ENCODE measurements at places on chromosomes 5 and 9.

DNA sequence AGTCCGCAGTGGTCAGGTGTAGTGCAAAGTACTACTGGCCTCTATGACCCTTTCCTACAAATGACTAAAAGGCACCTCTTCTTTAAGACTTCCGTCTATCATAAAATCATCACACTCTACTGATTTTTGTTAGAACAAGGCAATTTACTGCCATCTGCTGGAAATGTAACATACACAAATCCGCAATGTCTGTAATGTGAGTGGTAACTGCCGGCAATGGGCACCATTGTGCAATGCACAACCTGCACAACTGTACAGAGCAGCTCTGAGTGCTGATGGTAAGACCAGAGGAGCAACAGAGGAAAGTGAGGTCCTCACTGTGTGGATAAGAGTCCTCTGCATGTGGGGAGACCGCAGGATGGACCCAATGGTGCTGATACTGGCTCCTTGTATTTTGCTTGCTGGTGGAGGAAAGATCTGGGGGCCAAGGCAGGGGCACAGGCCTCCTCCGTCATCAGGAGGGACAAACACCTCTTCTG, 103.7 kb downstream of the ATPSCKMT start:
- DNase-seq, result no peak

DNA sequence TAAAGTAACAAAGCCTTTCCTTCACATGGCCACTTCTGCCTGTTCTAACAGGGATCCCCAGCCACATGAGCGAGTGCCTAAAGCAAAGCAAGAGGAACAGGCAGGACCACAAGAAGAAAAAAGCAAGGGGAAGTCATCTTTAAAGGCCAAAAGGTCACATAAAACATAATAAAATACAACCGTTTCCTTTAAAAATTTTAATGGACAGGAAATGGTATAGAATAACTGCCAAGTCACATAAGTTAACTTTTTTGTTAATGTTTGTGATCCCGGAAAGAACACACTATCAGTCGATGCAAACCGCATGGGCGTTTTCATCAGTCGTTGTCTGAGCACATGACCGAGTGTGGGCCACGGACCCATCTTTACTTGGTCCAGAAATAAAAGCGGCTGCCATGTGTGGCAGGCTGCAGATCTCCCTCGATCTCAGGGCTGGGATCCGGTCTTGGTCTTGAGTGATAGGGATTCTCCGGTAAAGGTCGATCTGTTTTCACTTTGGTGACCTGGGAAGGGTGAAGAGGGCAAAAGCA, 15.6 kb downstream of the NDUFA8 start:
- no peak for DNase-seq

- no peak for DNase-seq
Observed at GRCh38 chr9:96187151-96187555, 114.8 kb downstream of the HSD17B3 start.

DNA sequence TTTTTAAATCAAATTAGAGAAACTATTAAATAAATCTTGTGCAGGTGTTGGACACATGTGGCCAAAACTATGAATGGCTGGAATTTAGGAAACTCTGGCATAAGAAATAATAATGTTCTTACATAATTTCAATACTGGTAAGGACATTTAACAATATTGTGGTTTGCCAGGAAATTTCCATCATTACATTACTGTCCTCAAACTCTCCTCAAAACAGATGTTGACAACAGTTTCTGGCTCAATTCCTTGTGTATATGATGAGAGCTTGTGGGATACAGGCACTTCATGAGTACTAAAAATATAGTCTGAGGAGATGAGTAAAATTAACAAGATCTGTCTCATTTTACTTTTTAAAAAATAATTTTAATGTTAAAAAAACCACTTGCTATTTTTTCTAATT, 27.9 kb downstream of the MCTP1 start:
- DNase-seq, result no peak

DNA sequence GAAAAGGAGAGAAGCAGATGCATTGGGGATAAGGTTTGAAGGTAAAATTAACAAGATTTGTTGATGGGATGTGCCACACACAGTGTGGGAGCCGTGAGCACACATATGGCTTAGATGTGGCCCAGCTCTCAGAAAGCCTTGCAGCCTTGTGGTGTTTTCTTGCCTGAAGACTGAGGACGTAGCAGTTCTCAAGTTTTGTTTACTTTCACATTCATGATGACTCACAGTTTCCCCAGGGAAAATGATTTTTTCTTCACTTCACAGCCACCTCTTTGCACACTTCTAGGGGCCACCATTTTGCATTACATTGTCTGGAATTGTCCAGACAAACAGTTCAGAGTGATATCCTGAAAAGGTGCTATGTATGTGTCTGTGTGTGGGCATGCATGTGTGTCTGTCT, 126.2 kb downstream of the BASP1 start:
- no peak for DNase-seq

GRCh38 chr5:61252643-61252925, 79.5 kb upstream of the ZSWIM6 start:
- no peak for DNase-seq

- no peak for DNase-seq
Observed at GRCh38 chr9:95341293-95341962, 23.9 kb upstream of the FANCC start.

- no peak for DNase-seq
Observed at GRCh38 chr5:123085638-123086286, 3.3 kb upstream of the PRDM6 start.

- DNase-seq, result peak; percentile 28
Observed at GRCh38 chr9:613771-614347, 227.6 kb upstream of the DMRT1 start.

GRCh38 chr5:13325765-13326164, 618.7 kb downstream of the DNAH5 start:
- DNase-seq, result no peak

DNA sequence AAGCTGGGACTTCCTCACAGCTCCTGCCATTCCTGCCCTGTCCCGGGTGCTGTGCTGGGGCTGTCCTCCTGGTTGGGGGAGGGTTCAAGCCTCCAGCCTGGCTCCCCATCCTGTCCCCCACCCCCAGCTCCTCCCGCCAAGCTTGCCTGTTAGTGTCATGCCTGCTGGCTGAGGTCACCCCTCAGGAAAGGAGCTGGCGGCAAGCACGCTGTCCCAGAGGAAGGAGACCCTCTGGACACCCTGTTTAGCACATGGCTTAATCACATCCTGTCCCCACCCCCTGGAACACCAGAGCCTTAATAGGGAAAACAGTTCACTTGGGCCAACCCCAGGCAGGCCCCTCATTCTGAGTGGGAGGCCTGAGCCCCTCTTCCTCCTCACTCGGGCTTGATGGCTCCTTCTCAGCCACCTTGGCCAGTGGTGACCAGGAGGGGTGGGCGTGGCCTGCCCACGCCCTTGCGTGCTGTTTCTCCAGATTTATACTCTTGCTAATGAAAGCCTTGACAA, 9.2 kb upstream of the PHYHD1 start:
- no peak for DNase-seq

DNA sequence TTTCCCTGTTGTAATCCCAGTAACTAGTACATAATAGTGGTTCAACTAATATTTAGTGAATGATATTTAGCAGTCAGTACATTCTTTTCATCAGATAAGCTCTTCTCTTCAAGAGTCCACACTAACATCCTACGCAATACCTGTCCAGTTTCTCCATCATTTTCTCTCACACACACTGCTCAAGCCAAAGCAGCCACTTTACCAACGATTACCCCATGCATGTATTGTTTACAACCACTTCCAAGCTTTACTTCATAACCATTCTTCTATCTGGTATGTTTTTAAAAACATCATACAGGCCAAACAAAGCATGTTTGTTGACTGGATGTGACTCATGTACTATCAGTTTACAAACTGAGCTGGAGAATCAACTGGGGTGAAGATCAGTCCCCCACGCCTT, 7.3 kb downstream of the UBTD2 start:
- DNase-seq, result no peak

Measured in stimulated activated CD4-positive, alpha-beta T cell treated with anti-CD3 and anti-CD28 coated beads, Interleukin-15, amount 100 ng/mL, for 24 hours (primary cell).